Lower lobe of right lung (tissue), 2 donors: ENCODE measurements at places on chromosomes 3 and 15.

DNA sequence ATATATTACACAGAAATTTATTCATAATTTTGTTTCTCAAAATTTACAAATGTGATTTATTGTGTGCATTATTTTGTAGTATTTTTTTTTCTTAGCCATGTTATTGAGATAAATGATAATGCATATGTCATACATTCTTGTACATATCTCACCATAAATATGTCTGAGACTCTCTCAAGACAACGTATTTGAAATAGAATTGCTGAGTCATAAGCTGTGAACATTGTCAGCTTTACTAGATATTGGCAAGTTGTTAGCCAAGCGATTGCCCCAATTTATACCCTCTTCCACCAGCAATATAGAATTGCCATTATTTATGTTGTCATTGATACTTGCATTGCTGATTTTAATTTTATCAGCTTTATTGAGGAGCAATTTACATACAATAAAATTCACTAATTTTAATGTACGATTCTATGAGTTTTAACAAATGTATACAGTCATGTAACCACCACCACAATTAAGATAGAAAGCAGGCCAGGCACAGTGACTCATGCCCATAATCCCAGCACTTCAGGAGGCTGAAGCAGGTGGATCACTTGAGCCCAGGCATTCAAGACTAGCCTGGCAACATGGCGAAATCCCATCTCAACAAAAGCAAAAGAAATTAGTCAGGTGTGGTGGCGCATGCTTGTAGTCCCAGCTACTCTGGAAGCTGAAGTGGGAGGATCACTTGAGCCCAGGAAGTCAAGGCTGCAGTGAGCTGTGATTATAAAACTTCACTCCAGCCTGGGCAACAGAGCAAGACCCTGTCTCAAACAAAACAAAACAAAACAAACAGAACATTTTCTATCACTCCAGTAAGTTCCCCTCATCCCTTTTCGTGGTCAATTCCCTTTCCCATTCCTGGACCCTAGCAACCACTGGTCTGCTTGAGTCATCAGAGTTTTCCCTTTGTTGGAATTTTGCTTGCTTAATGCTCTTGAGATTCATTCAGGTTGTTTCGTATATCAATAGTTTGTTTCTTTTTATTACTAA is 373.1 kb downstream of the MFSD1 start:
- DNase-seq, result no peak

GRCh38 chr3:62188681-62189375 is 184.5 kb downstream of the FEZF2 start:
- DNase-seq, result peak; percentile 75

- no peak for DNase-seq
Observed at GRCh38 chr3:172467170-172467824, 19.0 kb upstream of the GHSR start.

DNA sequence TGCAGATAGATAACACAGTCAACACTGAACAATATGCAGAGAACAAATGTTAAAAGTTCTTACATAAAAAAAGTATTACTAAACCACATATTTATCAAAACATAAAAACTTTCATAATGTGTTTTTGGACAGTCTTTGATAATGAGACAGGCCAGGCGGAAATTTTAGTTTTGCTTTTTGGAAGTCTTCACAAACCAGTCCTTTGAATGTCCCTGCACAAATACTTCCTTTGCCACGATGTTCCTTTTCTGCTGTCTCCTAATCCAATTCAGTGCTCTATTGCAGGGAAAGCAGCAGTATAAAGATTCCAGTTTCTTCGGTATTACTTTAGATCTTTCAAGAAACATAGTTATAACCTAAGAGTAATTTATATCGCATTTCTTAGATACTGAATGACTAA is 135.9 kb downstream of the TBL1XR1 start:
- DNase-seq, result no peak

DNA sequence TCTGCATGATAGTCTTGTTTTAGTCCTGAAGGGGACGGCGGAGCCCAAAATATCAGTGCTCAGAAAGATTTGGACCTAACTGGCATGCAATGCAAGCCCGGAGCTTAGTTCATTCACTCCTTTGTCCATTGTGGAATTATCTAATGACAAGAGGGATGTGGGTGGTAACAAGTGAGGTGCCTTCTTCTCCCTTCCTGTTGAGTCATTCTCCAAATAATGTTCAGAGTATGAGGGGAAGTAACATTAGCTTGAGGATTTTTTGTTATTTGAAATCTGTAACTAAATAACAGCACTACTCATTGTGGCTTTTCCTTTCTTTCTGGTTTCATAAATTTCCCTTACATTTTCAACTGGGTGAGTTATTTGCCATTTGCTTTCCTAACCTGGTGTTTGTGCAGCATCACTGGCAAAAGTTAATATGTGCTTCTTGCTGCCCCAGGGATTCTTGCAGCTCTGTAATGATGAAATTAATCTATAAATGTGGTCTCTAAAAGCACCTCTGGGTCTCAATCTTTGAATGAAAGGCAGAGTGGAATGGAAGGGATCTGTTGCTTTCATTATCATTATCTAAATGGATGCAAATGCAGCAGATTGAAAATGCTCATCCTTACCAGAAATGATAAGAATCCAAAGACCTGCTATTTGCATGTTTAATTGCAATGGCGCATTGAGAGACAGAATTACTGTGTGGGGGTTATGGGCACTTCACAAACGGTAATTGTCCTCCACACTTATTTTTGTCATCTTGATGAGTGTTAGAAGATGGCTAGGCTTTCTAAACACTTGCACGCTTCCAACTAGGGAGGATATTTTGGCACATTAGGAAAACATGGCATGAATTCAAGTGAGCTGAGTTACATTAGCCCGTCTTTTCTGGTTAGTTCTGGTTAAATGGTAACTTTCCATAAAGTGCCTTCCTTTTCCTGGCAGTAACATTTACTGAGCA is 89.9 kb upstream of the MITF start:
- DNase-seq, result no peak
